DND-41 (cell line): ENCODE measurements at places on chromosomes 13 and 19.
A peak's percentile ranks its signal among the peaks of the same experiment; 100 is the strongest.

GRCh38 chr13:80508031-80508430 lies 167.1 kb upstream of the SPRY2 start:
- DNase-seq: no peak

DNA sequence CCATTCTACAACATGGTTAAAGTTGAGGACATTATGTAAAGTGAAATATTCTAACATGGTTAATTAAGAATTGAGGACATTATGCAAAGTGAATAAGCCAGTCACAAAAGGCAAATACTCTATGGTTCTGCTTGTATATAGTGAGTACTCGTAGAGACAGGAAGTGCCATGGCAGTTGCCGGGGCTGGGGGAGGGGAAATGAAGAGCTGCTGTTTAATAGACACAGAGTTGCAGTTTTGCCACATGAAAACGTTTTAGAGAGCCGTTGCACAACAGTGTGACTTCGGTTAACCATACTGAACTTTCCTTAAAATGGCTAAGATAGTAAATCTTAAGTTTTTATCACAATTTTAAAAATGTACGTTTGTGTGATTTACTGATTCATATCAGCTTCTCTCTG lies 176.9 kb downstream of the SHISA2 start:
- peak; percentile 97 for DNase-seq

DNA sequence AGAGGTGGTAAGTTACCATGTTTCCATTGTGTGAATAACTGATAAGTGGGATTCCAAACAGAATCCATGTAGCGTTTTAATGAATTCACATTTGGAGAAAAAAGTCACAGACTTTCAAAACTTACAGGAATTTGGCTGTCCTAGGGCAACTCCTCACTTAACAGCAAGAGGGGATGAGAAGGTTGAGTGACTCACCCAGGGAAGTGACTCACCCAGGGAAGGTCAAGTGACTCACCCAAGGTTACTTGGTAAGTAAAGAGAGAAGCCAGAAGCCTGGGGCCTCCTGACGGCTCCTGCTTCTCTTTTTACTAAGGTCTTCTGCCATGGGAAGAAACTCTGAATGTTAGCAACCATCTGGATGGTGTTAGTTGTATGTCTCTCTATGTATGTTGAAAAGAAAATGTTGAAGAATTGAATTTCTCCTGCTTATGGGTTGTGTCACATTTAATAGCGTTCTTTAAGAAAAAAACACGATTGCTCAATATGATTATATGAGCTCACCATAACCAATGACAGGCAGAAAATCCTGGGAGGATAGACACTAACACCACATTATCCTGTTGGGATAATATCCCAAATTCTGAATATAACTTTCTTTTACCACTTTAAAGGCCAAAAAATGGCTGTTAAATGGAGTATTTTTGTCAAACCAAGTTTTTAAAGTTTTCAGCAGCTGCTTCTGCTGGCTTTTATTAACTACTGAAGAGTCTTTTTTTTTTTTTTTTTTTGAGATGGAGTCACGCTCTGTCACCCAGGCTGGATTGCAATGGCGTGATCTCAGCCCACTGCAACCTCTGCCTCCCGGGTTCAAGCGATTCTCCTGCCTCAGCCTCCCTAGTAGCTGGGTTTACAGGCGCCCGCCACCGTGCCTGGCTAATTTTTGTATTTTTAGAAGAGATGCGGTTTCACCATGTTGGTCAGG lies 195.6 kb downstream of the GGACT start:
- peak; percentile 17 for DNase-seq

DNA sequence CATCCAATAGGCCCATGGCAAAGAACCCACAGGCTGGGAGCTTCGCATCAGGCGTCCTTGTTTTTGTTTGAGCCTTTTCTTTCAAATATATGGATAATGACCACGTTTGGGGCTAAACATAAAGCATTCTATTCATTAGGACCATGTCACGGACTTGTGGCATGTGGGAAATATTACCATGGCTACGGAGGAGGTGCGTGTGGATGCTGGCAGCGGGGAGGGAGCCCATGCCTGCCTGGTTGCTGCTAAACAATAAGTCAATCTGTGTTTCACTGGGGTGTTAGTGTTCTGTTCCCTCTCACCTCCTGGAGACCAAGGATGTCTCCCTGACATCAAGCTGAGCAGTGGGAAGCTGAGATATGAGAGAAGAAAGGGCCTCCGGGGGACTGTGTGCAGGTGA lies 121.1 kb downstream of the IRS2 start:
- DNase-seq: no peak

GRCh38 chr13:99985241-99985874 lies 3.8 kb downstream of the ZIC2 start:
- DNase-seq: no peak

GRCh38 chr13:107937848-107938247 lies 277.5 kb downstream of the LIG4 start:
- DNase-seq: no peak

GRCh38 chr19:58396691-58397532 lies 1.5 kb downstream of the RNF225 start:
- no peak for DNase-seq

DNA sequence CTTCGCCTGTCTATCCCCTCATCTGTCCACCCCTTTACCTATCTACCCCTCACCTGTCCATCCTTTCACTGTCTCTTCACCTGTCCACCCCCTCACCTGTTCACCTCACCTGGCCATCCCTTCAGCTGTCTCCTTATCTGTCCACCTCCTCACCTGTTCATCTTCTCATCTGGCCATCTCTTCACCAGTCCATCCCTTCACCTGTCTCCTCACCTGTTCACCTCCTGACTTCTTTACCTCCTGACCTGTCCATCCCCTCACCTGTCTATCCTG lies 13.2 kb upstream of the KANK2 start:
- DNase-seq: no peak

- DNase-seq: peak; percentile 49
These were observed 859 bp downstream of the ZNF568 start for GRCh38 chr19:36916991-36917390.

GRCh38 chr13:75263741-75264407 lies 218.1 kb downstream of the TBC1D4 start:
- DNase-seq: no peak

- DNase-seq: no peak
These were observed 10.3 kb downstream of the IGSF23 start for GRCh38 chr19:44623626-44624025.

DNA sequence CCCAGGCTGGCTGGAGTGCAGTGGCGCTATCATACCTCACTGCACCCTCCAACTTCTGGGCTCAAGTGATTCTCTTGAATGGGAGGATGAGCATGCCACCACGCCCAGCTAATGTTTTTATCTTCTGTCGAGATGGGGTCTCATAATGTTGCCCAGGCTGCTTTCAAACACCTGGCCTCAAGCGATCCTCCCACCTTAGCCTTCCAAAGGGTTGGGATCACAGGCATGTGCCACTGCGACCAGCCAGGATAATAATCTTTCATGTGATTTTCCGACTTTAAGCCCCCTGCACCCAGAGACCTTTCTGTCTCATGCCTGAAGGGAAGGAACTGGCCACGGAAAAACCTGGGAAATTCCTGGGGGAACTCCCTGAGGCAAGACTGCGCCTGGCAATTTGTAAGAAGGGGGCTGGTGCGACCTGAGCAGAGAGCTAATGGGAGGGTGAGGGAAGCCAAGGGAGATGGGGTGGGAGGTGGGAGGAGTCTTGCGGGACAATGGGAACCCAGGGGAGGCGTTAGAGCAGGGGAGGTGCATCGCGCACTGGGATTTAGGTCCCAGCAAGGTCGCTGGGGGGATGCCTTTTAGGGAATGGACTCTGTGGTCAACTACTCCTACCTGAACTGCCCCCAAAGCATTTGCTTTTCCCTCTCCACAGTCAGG lies 1.2 kb upstream of the CCDC124 start:
- no peak for DNase-seq

- DNase-seq: no peak
These were observed 109.1 kb downstream of the TUBA3C start for GRCh38 chr13:19072543-19072942.

DNA sequence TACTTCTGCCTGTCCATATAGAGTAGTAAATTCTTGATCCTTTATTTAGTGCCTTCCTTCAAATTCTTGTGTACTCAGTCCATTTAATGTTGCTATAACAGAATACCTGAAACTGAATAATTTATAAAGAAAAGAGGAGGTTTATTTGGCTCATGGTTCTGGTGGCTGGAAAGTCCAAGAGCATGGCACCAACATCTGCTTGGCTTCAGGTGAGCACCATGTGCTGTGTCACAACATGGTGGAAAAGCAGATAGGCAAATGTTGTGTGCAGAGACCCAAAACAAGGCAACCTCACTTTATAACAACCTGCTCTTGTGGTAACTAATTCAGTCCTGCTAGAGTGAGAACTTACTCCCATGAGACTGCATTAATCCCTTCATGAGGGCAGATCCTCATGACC lies 195.3 kb downstream of the LMO7 start:
- no peak for DNase-seq

GRCh38 chr19:14614099-14614412 lies 31.2 kb downstream of the CLEC17A start:
- no peak for DNase-seq

DNA sequence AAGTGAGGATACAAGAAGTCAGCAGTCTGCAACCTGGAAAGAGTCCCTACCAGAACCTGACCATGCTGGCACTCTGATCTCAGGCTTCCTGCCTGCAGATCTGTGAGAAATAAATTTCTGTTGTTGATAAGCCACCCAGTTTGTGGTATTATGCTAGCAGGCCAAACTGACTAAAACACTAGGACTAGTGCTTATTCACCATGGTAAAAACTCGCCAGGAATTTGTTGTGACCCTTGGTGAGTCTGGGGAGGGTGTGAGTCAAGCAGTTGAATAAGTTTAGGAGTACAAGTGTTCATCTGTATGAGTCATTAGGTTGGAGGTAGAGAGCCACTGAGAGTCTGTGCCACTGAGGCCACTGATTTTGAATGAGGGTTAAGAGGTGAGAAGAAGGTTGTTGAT lies 3.6 kb downstream of the ZIK1 start:
- no peak for DNase-seq

DNA sequence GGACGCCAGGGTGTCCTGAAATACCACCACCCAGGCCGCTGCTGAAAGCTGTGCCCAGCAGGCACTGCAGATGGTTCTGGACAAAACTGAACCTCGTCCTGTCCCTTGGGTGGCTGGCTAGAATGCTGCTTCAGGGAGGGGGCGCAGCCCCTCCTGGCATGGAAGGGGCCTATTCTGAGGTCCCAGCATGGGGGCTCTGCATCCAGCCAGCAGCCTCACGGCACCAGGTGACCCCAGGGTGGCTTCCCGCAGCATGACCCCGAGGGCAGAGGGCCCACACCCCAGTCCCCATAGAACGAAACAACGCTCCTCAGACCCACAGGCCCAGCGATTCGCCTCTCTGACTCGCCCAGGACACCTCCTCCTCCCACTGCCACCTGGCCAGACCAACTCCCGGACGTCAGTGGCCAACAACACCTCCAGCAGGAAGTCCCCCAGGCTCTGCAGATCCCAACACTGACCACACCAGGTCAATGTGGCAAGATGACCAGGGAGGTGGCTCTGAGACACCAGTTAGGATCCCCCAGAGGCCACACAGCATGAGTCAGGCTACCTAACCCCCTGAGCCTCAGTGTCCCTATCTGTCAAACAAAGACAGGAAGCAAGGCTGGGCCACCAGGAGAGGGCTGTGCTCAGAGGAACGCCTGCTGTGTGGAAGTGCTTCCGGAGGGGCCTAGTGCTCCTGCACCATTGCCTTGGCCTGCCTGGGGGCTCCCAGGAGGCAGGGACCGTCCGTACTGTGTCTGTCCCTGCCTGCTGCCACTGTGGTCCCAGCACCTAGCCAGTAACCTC lies 6.1 kb downstream of the MKNK2 start:
- no peak for DNase-seq

DNA sequence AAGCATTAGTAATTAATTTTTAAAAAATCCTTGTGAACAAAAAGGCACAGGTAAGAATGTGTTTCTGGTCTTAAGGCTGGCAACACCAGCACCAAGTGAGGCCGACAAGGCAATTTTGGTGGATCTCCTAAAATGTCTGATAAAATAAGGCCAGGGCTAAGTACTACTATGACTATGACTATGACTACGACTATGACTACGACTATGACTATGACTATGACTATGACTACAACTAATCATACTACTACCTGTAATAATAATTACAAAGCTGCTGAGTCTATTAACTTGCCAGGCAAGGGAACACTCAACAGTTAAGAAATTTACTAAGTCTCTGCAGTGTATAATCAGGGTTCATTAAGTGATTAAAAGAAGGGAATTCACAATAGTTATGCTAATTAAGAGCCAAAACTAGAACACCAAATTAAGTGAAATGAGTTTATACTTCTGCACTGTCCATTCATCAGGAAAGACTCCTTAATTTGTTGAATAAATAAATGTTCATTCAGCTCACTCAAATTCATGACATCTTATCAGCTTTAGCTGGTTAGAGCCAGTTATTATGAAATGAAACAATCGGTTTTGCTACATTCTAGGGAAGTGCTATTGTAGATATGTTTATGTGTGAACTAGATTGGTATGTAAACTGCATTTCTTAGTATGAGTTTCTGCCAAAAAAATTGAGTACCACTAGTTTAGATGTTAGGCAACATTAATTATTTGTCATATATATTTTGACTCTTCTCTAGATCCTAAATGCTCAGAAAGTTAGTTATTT lies 1626.2 kb upstream of the PCDH20 start:
- DNase-seq: no peak

DNA sequence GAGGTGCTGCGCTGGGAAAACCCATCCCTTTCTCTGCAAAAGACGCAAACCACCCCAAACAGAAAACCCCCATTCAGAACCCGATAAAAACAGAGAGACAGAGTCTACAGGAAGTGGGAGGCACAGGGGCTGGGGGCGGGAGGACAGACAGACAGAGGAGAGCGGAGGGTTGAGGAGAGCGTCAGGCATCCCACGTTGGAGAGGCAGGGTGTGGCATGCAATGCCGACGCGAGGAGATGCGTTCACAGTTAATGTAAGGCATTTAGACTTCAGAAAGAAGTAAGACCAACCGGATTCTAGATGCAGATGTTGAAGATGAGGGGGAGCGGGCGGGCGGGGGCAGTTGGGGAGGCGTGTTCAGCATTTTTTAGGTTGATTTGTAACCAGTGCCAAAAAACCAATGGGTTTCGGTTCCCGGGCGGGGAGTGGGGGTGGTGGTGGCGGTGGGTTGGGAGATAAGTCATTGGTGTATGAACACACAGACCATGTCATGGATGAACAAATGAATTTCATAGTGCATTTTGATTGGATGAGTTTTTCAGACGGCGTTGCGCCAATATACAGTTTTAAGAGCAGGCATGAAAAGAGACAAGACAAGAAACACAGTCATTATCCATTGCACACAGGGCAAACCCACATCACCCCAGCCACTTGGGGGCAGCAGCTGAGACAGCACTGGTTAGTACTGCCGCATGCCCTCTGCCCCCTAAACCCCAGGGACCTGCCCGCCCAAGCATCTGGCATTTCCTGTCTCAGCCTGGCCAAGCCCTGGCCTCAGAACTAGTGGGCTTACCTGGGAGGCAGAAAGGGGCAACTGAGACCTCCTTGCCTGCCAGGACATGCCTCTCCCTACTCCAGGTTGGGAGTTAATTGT lies 91.3 kb downstream of the IER2 start:
- peak; percentile 13 for DNase-seq
